ENCODE measurements at places on chromosomes 11 and 22.

DNA sequence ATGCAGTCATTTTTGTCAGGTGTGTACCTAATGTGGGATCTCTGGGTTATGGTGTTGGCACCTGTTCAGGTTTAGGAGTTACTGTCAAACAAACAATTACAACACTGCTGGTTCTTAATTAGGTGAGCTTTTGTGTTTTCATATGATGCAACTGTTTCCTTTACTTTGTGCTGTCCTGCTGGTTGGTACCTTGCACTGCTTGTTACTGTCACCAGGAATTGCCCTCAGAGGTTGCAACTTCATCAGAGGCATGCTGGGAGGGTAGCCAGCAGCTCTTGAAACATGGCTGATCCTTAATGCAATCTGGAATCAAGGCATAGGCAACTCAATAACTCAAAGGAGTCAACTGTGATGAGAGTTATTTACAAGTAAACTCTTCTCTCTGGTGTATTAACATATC lies 400.3 kb downstream of the MIAT start:
- no peak for DNase-seq

- DNase-seq = no peak
Measured at GRCh38 chr11:65207918-65208784, 26.4 kb downstream of the CAPN1 start.

DNA sequence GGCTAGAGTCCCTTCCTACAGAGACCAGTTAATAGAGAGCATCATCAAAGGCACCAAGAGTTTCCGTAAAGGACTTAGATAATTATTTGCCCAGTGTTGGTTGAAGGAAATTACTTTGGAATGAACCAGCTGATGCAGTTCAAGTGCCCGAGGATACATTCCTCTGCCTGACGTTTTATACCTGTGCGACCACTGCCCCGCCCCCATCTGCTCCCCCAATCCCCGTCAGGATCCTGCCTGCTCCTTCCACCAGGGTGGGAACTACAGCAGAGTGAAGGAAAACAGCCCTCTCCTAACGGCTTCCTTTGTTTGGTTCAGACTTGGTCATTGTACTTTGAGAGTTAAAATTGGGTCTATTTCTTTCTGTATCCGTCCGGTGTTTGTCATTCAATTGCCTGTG lies 761.5 kb downstream of the NTM start:
- no peak for DNase-seq

DNA sequence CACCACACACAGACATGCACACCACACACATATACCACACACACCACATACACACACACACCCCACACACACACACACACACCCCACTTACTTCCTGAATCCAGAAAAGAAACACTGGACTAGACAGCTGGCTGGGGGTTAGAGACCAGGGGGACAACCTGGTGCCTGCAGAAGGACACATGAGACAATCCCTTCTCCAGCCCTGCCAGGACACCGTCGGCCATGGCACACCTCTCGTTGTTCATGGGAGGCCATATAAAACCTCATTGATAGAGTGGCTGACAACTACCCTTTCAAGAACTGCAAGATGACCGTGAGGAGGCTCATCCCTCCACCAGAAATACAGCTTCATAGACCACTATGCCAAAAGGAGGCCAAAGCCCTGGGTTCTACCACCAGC lies 54.3 kb downstream of the IGSF9B start:
- no peak for DNase-seq

GRCh38 chr22:46979506-46979905 lies 217.1 kb downstream of the TBC1D22A start:
- no peak for DNase-seq
